ENCODE measurements at places on chromosomes 7 and 10. TPM values are rescaled to one million over a fixed set of nuclear protein-coding genes. Genes with fewer than 3 reads are reported as not detected.
A peak's percentile ranks its signal among the peaks of the same experiment; 100 is the strongest.

Gene CPED1
- total RNA-seq = 45.4 TPM

Gene CACNB2
- 4.9 TPM for total RNA-seq

GRCh38 chr7:148031019-148031418, 559.5 kb upstream of the C7orf33 start:
- no peak overlapping the region for H3K4me3 ChIP-seq
- no peak for DNase-seq
- peaks cover 13% of the 10 kb centered on the region for H3K27me3 ChIP-seq

DNA sequence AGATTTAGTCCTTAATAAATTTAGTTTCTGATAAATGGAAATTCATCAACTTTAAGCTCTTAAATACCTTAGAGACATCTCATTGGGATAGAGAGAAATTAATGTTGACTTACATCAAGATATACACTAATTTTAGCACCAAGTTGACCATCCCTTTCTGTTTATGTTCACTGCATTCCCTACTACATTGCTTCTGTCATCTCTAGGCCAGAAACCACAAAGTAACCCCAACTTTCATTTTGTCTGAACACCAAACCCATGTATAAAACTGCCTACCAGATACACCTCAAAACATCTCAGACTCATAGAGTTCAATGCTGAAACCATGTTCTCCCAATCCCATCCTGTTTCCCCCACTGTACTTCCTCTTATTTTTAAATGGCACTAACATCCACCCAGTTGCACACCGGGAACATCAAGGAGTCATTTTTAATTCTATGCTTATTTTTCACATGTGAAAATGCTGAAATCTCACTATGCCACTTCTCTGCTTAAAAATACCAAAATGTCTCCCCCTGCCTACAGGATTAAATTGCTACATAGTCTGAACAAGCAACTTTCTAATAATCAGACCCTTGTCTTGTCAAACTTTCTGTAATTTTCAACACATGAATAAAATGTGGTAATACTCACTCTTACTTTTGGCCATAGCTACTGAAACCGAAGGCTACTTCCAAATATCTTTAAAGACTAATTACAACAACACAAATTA, 201.6 kb downstream of the SEMA3D start:
- no peaks in the 10 kb centered on the region for H3K36me3 ChIP-seq
- no peak overlapping the region for H3K4me3 ChIP-seq
- H3K27me3 ChIP-seq = no peaks in the 10 kb centered on the region
- no peaks in the 10 kb centered on the region for H3K4me1 ChIP-seq

- H3K27ac ChIP-seq = peak overlapping the region; percentile 82
- no peaks in the 10 kb centered on the region for H3K27me3 ChIP-seq
- H3K4me1 ChIP-seq = peaks cover 61% of the 10 kb centered on the region
- peak overlapping the region; percentile 48 for H3K4me3 ChIP-seq
- DNase-seq = no peak
- no peaks in the 10 kb centered on the region for H3K36me3 ChIP-seq
Measured at GRCh38 chr7:69654381-69654780, 56.1 kb downstream of the AUTS2 start.

- H3K36me3 ChIP-seq = no peaks in the 10 kb centered on the region
- no peak overlapping the region for H3K4me3 ChIP-seq
- H3K27ac ChIP-seq = no peak overlapping the region
- no peak for DNase-seq
Measured at GRCh38 chr7:108875139-108875538, 305.5 kb downstream of the DNAJB9 start.

- H3K36me3 ChIP-seq = no peaks in the 10 kb centered on the region
- H3K27ac ChIP-seq = peak overlapping the region; percentile 4
Measured at GRCh38 chr7:30460246-30460633, 18.3 kb downstream of the NOD1 start.

GRCh38 chr7:327991-328702, 38.2 kb downstream of the FOXL3 start:
- peaks cover 17% of the 10 kb centered on the region for H3K27me3 ChIP-seq
- H3K36me3 ChIP-seq = no peaks in the 10 kb centered on the region
- DNase-seq = no peak

- H3K36me3 ChIP-seq = peaks cover 38% of the 10 kb centered on the region
- no peak for DNase-seq
- H3K4me3 ChIP-seq = peak overlapping the region; percentile 51
- H3K27ac ChIP-seq = peak overlapping the region; percentile 13
- H3K27me3 ChIP-seq = no peaks in the 10 kb centered on the region
Measured at GRCh38 chr7:135160858-135161653, 9.5 kb downstream of the CYREN start.

GRCh38 chr7:29564496-29565223, 1.0 kb downstream of the PRR15 start:
- H3K27me3 ChIP-seq = peaks cover 46% of the 10 kb centered on the region
- peaks cover 20% of the 10 kb centered on the region for H3K4me1 ChIP-seq
- peak overlapping the region; percentile 99 for H3K4me3 ChIP-seq
- peaks cover 3% of the 10 kb centered on the region for H3K36me3 ChIP-seq
- H3K27ac ChIP-seq = peak overlapping the region; percentile 94
- DNase-seq = no peak

DNA sequence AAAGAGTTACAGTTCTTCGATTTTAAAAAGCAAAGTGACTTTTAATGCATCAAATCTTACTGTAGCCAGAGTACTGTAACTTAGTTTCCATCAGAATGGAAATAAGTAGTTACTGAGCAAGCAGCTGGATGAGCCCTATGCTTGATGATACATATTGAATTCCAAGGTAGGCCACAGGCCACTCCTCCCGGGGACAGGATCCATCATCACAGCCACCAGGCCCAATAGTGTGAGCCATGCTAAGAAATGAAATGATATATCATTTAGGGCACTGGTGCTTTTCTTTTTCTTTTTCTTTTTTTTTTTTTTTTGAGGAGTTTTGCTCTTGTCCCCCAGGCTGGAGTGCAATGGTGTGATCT, 42.9 kb upstream of the TOMM7 start:
- H3K4me3 ChIP-seq = no peak overlapping the region
- no peaks in the 10 kb centered on the region for H3K36me3 ChIP-seq
- no peak overlapping the region for H3K27ac ChIP-seq
- no peak for DNase-seq

GRCh38 chr7:128814499-128814898, 15.7 kb upstream of the FLNC start:
- H3K4me1 ChIP-seq = no peaks in the 10 kb centered on the region
- peaks cover 4% of the 10 kb centered on the region for H3K27me3 ChIP-seq

DNA sequence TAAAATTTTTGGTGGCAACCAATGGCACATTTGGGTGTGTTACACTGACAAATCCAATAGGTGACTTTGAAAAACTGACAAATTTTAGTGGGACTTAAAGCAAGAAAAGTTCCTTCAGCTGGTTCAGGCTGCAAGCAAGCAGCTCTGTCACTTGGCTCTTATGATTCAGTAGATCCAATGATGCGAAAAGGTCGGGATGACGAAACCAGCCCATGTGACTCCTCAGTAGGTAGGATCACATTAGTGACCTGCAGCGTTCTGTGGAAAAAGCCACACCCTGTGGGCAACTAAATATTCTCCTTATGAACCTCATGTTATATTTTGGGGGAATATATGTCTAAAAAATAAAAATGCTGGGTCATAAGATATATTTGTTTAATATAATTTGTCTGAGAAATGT, 13.3 kb upstream of the TSGA13 start:
- no peaks in the 10 kb centered on the region for H3K27me3 ChIP-seq
- no peaks in the 10 kb centered on the region for H3K36me3 ChIP-seq
- DNase-seq = no peak
- no peak overlapping the region for H3K27ac ChIP-seq
- H3K4me3 ChIP-seq = no peak overlapping the region

- H3K36me3 ChIP-seq = no peaks in the 10 kb centered on the region
- peaks cover 11% of the 10 kb centered on the region for H3K27me3 ChIP-seq
- no peak overlapping the region for H3K27ac ChIP-seq
Measured at GRCh38 chr7:90459888-90460287, 9.6 kb upstream of the PTTG1IP2 start.

DNA sequence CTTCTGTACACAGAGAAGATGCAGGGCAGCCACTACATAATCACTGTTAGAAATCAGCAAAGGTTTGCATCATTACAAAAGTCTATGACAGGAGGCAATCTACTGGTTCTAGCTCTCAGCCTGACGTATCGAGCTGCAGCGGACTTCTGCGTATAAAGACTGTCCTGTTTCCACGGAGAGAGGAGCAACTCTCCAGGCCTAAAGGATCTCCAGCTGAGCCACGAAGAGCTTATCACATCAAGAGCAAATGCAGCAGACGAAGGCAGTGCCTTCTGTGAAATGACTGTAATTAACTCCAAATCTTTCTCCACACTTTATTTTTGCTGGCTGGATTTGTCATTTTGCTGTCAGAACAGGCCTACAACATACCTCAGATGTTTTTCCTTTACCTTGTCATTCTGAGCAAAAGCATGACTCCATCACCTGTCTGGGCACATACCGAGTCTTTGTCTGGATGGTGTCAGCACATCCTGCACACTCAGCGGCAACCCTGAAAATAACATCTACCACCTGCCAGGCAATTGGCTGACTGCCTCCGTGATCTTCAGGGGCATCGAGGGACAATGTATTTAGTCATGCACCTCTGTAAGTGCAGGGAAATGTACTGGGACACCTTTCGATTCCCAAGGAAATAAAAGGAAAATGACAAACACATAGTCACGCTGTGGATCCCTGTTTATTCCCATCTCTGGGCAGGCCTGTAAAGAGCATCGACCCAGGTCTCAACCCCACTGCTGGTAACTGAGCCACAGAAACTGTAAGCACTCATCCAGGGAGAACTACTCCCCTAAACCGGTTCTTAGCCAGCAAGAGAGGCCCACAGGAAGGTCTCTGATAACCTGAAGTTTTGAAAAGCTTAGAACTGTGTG, 26.3 kb upstream of the SH3PXD2A start:
- H3K4me1 ChIP-seq = peaks cover 26% of the 10 kb centered on the region
- no peak for DNase-seq
- H3K27ac ChIP-seq = peak overlapping the region; percentile 89
- H3K27me3 ChIP-seq = no peaks in the 10 kb centered on the region
- peaks cover 30% of the 10 kb centered on the region for H3K36me3 ChIP-seq

Gene GJD4
- total RNA-seq = 0.17 TPM

GRCh38 chr7:117350027-117350426, 27.2 kb upstream of the WNT2 start:
- no peaks in the 10 kb centered on the region for H3K4me1 ChIP-seq
- DNase-seq = no peak
- H3K4me3 ChIP-seq = no peak overlapping the region
- no peaks in the 10 kb centered on the region for H3K36me3 ChIP-seq

DNA sequence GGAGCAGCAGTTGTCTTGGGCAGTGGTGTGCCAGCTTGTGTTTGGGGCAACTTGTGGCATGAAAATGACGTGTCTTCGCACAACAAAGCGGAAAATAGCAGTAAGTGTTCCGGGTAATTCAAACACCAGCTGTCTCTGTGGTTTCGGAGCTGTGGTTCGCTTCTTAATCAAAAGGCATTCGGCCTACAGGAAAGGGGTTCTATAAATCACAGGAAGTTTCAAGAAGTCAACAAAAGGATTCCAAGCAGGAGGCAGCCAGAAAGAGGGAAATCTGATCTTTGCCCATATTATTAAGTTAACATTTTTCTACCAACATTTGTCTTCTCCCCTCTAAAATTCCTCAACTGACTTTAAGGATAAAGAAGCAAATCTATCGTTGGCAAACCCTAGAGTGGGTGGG, 353.4 kb downstream of the FGFR2 start:
- DNase-seq = no peak
- H3K4me1 ChIP-seq = peaks cover 51% of the 10 kb centered on the region
- H3K27me3 ChIP-seq = no peaks in the 10 kb centered on the region
- H3K4me3 ChIP-seq = peak overlapping the region; percentile 55
- H3K36me3 ChIP-seq = peaks cover 3% of the 10 kb centered on the region

Gene TSPAN13
- 65.1 TPM for total RNA-seq

- no peaks in the 10 kb centered on the region for H3K27me3 ChIP-seq
- H3K27ac ChIP-seq = no peak overlapping the region
- H3K4me1 ChIP-seq = no peaks in the 10 kb centered on the region
- no peak overlapping the region for H3K4me3 ChIP-seq
Measured at GRCh38 chr7:107201795-107202450, 33.1 kb downstream of the HBP1 start.

Gene UPK3B
- total RNA-seq = 11.2 TPM

Gene H2BK1
- total RNA-seq = not detected

Gene SPDYE8
- total RNA-seq = not detected

Gene SCART1
- 1.4 TPM for total RNA-seq

DNA sequence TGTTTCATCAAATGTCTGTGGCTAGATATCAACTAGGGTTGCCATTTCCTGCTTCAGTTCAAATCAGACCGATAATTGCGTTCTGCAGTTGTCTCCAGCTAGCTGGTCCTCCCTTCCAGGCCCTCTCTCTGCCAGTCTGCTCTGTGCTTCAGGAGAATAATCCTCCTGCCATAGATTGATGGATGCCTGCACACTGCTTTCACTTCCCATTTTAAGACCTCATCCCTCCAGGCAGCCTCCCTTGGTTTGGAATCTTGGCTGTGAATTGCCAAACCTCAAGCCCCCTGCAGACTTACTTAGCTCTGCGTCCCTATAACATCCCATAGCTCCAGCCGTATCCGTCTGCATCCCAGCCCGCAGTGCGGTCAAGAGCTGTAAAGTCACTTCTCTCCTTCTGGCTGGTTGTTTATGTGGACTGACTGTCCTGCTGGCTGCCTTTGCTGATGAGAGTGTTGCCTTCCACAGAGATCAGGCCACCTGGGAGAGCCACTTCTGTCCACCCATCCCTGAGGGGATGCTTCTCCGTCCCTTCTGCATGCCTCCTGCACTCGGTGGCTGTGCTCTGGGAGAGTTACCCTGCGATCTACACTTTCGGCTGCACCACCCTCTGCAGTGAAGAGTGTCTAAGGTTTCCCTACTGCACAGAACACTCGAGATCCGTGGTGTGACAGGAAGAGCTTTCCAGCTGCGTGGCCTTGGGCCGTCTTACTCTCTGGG, 22.4 kb upstream of the KLF6 start:
- H3K27me3 ChIP-seq = peaks cover 3% of the 10 kb centered on the region
- no peak for DNase-seq
- H3K4me1 ChIP-seq = peaks cover 69% of the 10 kb centered on the region
- peak overlapping the region; percentile 26 for H3K4me3 ChIP-seq
- H3K36me3 ChIP-seq = no peaks in the 10 kb centered on the region

DNA sequence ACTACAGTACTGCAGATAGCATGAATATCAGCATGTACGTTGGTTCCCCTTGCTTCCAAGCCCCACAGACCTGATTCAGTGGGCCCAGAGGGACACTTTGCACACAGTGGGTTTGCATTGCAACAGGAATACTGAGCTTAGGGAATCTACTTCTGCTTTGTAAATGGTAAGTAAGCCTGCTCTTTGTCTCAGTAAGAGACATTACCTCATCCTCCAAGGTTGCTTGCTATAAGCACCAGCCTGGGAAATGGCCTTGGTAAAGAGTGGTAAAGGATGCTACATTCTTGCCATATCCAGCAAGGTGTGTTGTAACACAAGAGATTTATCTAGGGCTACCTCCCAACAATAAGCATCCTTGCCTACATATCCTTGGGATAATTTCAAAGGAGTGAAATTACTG, 730.5 kb downstream of the INHBA start:
- H3K4me1 ChIP-seq = peaks cover 15% of the 10 kb centered on the region
- no peak overlapping the region for H3K4me3 ChIP-seq
- no peak for DNase-seq
- no peaks in the 10 kb centered on the region for H3K36me3 ChIP-seq
- no peaks in the 10 kb centered on the region for H3K27me3 ChIP-seq
- H3K27ac ChIP-seq = peak overlapping the region; percentile 59

GRCh38 chr10:30917789-30918188, 113.9 kb downstream of the ZNF438 start:
- H3K27me3 ChIP-seq = no peaks in the 10 kb centered on the region
- no peak for DNase-seq
- no peak overlapping the region for H3K4me3 ChIP-seq
- H3K27ac ChIP-seq = no peak overlapping the region

All from type B pancreatic cell (in vitro differentiated cells).